Astrocyte (in vitro differentiated cells and primary cell): ENCODE measurements at places on chromosomes 7 and 10.

DNA sequence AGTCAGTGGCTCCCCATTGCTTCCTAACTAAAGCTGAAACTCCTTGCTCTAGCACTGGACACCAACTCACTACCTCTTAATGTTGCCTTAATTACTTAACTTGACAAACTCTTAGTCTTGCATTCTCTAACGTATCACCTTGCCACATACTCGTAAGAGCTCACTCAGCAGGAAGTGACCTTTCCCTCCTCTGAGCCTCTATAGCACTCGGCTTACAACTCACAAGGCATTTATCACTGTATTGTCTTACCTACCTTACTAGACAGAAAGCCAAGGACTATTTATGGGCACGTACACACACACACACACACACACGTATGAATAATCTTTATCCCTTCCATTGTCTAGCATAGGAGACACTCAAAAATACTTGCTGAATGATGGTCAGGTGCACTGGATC is 21.2 kb downstream of the CEP41 start:
- DNase-seq = peak; percentile 71

GRCh38 chr10:33265621-33266020 is 68.8 kb downstream of the NRP1 start:
- DNase-seq = no peak

DNA sequence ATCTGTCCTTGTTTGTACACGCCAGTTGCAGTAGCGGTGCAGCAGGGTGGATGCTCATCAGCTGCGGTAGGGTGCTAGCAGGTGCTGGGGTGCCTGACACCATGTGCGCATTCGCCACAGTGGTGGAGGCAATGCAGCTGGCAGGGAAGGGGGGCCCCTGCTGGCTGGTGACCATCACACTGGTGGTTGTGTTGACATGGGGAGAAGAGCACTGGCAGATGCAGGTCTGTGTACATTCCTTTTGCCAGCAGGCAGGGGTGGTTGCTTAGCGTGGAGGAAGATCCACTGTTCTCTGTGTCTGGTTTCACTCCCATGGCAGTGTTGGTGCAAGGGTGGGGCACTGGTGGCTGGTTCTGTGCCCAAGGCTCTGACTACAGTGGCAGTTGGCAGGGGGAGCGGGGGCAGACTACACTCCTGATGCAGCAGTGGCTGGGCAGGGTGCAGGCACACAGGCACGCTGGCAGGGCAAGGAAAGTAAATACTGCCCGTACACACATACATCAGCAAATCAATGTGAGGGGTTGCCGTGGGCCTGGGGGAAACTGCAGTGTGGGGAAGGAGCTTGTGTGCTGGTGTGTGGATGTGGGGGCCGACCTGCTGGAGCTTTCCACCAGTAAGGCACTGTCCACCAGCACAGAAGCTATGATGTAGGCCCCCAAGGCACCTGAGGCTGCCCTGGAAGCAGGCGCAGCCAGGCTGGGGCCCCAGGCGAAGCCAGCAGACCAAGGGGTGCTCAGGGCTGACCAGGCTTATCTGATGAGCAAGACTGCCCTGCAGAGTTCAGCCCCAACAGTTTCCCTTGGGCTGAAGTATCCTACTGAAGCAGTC is 87.2 kb upstream of the UNC5B start:
- no peak for DNase-seq

- no peak for DNase-seq
These were observed 2.7 kb downstream of the PRSS37 start for GRCh38 chr7:141838581-141838980.

GRCh38 chr10:66788178-66788987 is 137.5 kb upstream of the LRRTM3 start:
- no peak for DNase-seq

- no peak for DNase-seq
These were observed 251.2 kb downstream of the DNAJB6 start for GRCh38 chr7:157587805-157588560.

- DNase-seq = peak; percentile 36
These were observed 43.2 kb downstream of the PCLO start for GRCh38 chr7:83119494-83119893.

- DNase-seq = peak; percentile 69
These were observed 31.1 kb downstream of the TBATA start for GRCh38 chr10:70753841-70754621.

- peak; percentile 28 for DNase-seq
These were observed 32.0 kb upstream of the MXI1 start for GRCh38 chr10:110175406-110175805.

DNA sequence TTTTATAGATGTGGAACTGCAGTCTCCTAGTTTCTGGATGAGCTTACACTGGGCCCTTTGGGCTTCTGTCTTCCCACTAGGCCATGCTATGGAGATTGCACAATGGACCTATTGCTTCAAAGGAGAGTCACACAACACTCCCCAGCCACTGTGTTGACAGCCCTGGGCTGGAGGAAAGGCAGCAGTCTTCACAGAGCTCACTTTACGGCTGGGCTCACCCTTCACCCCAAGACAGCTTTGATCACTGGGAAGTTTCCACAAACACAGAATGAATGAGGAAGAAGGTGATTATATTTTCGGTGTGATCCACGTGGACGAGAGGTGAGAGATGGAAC is 92.7 kb upstream of the GDF10 start:
- no peak for DNase-seq

GRCh38 chr7:82839555-82839954 is 323.1 kb downstream of the PCLO start:
- DNase-seq = no peak

GRCh38 chr7:77855371-77856083 is 57.0 kb downstream of the PHTF2 start:
- peak; percentile 29 for DNase-seq

GRCh38 chr7:90648834-90649233 is 52.7 kb downstream of the CDK14 start:
- DNase-seq = no peak

- DNase-seq = no peak
These were observed 444.1 kb downstream of the GRID1 start for GRCh38 chr10:85922356-85923129.

GRCh38 chr7:139829025-139829774 is at the start of gene TBXAS1:
Gene TBXAS1, plus strand, starts transcription at chr7:139829264. Its CDS starts 127 bp downstream, at chr7:139829391.
- no peak for DNase-seq

DNA sequence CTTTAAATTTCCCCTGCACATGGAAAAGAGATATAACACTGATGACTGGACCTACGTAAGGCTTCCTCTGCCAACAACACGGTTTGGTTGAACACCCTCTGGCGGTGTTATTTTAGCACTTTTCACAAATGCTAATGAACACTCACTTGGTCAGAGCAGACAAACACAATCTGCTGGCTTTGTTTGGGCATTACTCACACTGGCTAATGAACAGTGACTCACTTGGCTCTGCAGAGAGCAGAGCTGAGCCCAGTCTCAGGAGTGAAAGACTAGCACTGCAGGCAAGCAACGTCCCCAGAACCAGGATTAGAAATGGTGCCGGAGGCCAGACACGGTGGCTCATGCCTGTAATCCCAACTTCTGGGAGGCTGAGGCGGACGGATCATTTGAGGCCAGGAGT is 430.8 kb downstream of the PLXNA4 start:
- DNase-seq = peak; percentile 96

- peak; percentile 16 for DNase-seq
These were observed 71.5 kb downstream of the GPR85 start for GRCh38 chr7:113015034-113015645.

DNA sequence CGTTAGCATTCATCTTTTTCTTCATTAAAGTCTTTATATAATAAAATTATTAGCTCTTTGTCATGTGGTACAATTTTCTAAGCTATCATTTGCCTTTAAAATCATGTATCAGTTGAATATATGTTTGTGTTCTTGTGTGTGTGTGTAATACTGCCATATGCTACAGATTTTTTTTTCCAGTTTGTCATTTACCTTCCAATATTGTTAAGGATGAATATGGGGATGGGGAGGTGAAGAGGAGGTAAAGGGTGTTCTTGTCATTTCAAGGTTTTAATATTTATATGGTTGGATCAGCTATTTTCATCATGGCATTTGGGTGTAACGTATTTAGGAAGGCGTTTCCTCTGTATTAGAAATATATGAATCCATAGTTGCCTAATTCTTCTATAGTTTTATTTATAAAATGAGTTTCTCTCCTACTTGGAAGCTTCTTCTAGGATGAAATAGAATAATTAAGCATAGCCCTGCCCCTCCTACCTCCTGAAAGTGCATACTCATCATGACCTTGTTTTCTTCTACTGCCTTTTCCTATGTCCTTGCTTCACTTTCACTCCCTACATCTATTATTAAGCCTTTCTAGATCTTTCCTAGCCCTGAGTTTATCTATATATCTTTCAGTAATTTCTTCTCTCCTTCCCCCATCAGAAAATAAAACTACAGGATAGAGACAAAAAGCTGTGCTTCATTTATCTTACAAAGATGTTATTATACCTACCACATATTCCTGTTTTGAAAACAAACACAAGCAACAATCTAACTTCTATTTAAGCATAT is 25.1 kb downstream of the RAB18 start:
- no peak for DNase-seq

DNA sequence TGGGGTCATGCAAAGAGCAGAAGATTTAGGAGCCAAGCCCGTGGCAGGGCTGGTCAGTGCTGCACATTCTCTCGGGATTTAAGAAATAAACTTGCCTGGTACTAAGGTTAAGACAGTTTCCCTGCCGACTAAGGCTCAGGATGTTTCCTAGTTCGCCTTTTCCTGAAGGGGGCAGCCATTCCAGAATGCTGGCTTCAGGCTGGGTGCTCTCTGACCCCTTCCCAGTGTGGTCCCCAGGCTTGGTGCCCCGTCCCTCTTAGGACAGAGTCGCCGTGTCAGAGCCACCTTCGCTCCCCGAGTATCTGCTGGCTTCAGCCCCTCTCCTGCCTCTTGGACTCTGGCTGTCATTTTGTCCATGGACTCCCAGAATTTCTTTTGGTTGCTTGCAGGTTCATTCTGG is 117.2 kb downstream of the ELFN1 start:
- no peak for DNase-seq
